LNCaP clone FGC (cell line): ENCODE measurements at places on chromosomes 2 and 18.

GRCh38 chr2:215791481-215791937 is 221.8 kb downstream of the MREG start:
- no peak for DNase-seq

DNA sequence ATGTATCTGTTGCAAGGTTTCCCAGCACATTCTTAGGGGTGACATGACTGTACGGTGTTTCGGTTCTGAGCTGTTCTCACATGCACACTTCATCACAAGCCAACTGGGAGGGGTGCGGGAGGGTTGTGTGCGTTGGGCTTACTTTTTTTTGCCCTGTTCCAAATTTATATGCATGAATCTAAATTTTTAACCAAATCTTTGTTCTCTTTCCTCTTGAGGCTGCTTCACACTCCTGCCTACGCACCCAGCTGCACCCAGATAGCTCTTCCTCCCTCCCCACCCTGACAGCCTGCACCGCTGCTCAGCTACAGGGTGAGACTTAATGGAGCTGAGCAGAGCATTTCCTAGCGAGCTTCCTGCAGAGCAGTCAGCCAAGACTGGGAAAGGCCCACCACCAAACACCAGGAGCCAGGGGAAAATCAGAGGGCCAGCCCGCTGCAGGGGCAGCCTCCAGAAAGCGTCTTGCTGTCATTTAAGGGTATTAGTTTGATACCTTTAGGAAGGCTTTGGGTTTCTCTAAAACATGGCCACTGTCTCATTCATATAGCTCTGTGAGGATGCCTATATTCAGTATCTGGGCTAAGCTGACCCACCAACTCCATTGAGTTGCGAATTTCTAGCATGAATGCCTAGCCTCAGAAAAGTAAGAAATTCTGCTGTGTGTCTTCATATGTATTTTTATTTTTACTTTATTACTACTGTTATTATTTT is 84.5 kb downstream of the POU3F3 start:
- DNase-seq, result no peak

DNA sequence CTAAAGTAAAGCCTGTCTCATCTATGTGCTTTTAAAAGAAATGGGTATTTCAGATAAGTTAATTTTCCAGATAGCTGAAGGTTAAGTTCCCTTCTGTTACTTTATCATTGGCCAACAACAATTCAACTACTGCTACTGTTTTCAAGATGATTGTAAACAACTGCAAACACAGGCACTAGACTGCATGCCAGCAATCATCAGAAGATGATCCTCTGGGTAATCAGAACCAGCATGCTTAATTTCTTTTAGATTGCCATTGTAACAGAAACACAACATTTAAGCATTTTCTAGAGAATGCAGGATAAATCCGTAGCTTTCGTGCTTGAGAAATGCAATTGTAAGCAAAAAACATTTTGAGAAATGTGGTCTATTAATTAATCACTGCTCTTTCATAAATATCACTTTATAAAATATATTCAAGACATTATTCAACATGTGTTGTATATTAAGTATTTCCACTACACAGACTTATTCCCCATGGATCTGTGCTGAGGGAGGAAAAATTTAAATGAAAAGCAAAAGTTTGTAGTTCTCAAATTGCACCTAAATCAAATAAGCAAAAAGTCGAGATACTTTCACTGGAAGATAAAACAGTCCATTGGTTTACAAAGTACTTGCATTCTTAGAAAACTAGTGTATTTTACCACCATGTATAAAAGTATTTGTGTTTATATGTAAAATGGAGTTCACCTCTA is 133.7 kb downstream of the ATL2 start:
- no peak for DNase-seq

GRCh38 chr2:78541088-78541450 is 484.4 kb upstream of the REG3G start:
- no peak for DNase-seq

GRCh38 chr2:172335736-172336135 is 91.7 kb upstream of the ITGA6 start:
- no peak for DNase-seq

DNA sequence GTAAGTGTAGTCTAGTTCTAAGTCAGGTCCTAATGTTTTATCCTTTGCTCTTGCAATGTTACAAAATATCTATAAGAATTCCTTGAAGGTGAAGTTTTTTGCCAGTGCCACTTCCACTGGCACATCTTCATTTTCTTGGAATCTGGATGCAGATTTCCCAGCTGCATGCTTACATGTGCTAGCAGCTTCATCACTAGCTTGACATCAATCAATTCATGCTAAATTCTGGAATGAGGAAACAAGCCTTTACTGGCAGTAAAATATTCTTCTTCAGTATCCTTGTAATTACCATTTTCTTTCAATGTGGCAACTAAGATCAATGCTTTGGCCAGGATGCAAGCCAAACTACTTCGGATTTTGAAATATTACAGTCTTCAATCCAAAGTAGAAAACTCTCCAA is 200.6 kb upstream of the SIX2 start:
- DNase-seq, result no peak

GRCh38 chr2:101205521-101206479 is 46.9 kb upstream of the CNOT11 start:
- peak; percentile 66 for DNase-seq
